ENCODE measurements at places on chromosomes 1 and 21.

DNA sequence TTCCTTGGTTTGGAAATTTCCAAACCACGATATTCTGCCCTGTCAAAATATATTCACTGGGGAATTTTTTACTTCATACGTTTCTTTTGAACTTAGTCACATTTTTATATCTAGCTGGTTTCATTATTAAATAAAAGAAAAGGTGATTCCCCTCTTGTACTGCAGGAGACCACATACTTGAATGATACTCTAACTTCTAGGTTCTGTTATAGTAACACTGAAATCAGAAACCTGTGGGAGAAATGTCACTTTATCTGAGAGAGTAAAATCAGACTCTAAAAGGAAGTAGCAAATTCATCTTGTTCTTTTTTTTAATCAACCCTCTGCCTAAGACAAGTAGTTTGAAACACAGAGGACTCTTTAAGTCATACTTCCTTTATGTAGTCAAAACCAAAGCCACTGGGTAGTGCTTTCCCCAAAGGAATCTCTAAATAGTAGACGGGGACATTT is 34.4 kb downstream of the MRPL39 start:
- DNase-seq, result no peak

DNA sequence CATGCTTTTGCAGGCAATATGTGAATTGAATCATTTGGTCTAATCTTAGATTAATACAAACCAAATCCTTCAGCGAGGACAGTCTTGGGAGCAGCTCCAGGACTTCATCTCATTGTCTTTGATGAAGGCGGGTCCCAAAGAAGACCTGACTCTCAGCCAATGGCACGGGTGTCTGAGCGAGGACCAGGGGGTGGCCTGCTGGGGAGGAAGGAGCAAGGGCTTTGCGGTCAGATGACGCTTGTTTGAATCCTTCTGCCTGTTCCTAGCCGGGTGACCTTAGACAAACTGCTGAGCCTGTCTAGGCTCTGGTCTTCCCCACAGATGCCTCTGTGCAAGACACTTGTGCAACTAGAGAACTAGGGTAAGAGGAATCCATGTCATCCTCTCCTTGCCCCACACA is 312.1 kb upstream of the VAMP3 start:
- DNase-seq, result no peak

DNA sequence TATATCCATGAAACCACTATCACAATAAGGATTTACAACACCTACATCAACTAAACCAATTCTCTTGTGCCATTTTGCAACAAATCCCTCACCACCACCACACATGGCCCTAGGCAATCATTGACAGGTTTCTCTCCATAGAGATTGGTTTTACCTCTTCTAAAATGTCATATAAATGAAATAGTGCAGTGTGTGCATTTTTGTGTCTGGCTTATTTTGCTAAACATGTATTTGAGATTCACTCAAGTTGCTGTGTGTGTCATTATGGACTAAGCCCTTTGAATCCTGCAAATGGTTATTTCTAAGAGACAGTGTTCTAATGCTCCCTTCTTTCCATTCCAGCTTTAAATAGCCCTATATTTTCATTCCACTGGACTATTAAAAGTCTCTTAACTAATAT is 179.7 kb upstream of the LRRC7 start:
- DNase-seq, result no peak

- no peak for DNase-seq
These were observed 79.7 kb downstream of the TBX19 start for GRCh38 chr1:168360151-168361021.

GRCh38 chr21:44949161-44949778 is 9.4 kb downstream of the SLX9 start:
- DNase-seq, result no peak

- no peak for DNase-seq
These were observed 641.1 kb upstream of the B3GALT2 start for GRCh38 chr1:193827516-193827915.

DNA sequence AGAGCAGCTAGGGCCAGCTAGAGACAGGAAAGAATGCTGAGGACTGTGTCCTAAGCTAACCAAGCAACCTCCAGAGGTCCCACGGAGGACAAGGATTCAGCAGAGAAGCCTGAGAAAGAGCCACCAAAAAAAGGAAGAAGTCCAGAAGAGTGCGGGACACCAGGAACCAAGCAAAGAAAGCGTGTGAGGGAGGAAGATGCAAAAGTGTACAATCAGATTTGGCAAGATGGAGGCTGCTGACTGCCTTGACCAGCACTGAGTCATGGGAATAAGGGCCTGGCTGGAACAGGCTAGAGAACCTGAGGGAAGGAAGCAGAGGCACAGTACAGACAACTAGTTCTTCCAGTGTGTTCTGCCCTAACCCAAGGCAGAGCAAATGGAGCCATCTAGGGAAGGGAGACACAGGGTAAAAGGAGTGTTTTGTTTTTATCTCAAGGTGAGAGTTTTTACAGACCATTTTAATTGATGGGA is 18.5 kb downstream of the TP53BP2 start:
- no peak for DNase-seq

DNA sequence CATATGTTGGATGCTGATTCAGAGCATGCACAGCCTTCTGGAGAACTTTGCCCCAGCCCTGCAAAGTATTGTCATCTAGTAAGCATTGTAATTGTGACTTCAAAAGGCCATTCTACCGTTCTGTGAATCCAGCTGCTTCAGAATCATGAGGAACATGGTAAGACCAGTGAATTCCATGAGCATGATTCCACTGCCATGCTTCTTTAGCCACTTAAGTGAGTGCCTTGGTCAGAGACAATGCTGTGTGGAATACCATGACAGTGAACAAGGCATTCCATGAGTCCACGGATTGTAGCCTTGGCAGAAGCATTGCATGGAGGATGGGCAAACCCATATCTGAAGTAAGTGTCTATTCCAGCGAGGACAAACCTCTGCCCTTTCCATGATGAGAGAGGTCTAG is 123.7 kb downstream of the S1PR1 start:
- no peak for DNase-seq

- DNase-seq, result no peak
These were observed 59.9 kb upstream of the PROX1 start for GRCh38 chr1:213927846-213928245.

DNA sequence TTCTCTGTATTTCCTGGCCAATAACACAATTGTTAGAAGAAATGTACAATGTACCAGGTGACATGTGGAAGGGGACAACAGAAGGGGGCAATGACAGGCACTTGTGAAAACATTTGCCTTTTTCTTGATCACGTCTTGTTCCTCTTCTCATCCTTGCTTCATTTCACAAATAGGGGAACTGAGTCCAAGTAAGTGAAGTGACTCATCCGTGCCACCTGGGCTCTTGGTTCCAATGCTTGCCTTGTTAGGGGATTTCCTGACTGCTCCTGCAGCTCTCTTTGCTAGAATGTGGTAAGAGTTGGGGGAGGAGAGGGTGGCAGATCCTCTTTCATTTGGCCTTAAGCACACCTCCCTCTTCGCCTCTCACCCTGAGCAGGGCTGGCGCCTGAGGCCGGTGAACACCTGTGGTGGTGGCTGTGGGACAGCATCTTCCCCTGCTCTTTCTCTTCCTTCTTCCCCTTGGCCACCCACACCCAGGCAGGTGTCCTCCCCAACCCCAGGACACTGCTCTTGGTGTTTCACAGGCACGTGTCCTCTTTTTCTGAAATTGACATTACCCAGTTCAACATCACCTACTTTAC is 2.2 kb upstream of the RHEX start:
- DNase-seq, result no peak

GRCh38 chr1:179298952-179299351 is 5.4 kb downstream of the SOAT1 start:
- no peak for DNase-seq

DNA sequence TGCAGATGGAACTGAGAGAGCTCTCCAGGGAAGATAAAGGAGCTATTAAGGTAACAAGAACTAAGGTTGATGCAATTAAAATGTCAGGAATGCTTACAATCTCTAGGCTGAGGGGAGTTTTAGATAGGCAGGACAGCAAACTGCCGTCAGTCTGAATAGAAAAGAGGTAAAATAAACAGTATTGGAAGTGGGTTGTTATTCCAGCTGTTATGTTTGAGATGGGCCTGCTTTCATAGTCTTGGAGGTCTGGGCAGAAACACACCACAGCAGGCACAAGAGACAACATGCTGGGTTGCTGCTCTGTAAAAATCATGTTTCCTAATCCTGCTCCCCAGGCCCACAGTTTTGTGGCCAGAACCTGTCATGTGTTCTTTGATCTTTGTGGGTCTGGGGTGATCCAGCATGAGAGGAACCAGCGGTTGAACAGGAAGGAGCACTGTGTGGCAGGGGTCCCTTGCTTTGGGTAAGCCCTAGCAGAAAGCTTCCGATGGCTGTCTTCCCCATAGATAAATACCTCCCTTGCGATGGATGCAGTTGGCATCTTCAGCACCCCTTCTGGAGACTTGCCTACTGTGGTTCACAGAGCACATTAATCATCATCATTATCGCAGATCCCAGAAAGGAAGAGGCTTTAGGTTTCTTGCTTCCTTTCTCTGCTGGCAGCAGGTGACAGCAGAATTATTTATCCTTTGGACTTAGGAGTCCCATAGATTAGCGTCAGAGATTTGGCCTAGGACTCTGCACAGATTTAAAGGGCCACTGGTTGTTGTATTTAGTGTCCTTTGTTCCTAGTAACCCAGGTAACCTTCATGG is 97.1 kb downstream of the AK5 start:
- DNase-seq, result no peak

All from left renal cortex interstitium (tissue), 4 donors.